ENCODE measurements at places on chromosomes 2 and 18.

- no peak for DNase-seq
Observed at GRCh38 chr2:204880928-204881327, 335.7 kb downstream of the PARD3B start.

DNA sequence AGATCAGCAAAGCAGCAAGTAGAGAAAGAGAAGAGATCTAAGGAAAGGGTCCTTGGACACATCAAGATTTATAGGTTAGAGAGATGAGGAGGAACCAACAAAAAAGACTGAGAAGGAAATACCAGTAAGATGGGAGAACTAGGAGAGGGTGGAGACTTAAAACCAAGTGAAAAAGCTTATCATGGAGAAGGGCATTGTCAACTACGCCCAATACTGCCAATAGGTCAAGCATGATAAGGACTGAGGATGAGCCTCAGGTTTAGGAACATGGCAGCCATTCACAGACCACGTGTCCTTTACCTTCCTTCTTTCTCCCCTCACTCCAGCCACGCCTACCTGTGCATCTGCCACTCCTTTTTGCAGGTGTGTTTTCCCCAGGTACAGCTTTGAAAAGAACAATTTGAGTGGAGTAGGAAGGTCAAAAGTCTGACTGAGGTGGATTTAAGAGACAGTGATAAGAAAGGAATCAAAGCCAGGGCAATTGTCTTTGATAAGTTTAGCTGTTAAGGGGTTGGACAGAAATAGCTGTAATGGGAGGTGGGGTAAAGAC is 238.7 kb downstream of the STK39 start:
- no peak for DNase-seq

DNA sequence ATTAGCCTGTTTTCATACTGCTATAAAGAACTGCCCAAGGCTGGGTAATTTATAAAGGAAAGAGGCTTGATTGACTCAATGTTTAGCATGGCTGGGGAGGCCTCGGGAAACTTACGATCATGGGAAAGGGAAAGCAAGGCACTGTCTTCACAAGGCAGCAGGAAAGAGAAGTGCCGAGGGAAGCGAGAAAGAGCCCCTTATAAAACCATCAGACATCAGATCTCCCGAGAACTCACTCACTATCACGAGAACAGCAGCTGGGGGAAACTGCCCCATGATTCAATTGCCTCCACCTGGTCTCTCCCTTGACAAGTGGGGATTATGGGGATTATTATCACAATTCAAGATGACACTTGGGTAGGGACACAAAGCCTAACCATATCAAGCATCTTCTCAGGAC is 23.3 kb downstream of the RHOB start:
- DNase-seq: no peak

DNA sequence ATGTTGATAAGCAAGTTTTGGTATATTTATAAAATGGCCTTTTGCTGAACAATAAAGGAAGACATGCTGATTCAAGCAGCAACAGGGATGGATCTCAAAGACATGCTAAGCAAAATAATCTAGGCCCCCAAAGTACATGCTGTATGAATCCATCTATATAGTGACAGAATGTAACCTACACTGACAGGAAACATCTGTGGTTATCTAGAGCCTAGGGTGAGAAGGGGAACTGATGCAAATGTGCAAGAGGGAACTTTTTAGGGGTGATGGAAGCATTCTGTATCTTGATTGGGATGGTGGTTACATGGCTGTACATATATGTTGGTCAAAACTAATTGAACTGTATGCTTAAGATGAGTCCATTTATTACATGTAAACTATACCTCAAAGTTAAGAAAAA is 24.2 kb downstream of the CNRIP1 start:
- DNase-seq: no peak

- no peak for DNase-seq
Observed at GRCh38 chr2:60554074-60554645, 706 bp upstream of the BCL11A start.

DNA sequence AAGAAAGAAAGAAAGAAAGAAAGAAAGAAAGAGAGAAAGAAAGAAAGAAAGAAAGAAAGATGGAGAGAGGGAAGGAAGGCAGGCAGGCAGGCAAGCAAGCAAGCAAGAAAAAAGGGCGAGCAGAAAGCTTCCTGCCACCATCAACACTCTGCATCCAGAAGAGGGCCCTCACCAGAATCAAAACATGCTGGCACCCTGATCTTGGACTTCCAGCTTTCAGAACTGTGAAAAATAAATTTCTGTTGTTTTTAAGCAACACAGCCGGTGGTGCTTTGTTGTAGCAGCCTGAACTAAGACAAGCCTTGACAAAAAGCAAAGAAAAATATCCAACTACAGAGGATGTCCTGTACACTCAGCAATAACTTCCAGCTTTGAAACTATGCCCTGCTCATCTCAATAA is 401.7 kb downstream of the LRATD1 start:
- no peak for DNase-seq

- no peak for DNase-seq
Observed at GRCh38 chr2:128309280-128310093, 9.2 kb downstream of the HS6ST1 start.

GRCh38 chr2:137185378-137186078 is 420.2 kb downstream of the THSD7B start:
- no peak for DNase-seq

DNA sequence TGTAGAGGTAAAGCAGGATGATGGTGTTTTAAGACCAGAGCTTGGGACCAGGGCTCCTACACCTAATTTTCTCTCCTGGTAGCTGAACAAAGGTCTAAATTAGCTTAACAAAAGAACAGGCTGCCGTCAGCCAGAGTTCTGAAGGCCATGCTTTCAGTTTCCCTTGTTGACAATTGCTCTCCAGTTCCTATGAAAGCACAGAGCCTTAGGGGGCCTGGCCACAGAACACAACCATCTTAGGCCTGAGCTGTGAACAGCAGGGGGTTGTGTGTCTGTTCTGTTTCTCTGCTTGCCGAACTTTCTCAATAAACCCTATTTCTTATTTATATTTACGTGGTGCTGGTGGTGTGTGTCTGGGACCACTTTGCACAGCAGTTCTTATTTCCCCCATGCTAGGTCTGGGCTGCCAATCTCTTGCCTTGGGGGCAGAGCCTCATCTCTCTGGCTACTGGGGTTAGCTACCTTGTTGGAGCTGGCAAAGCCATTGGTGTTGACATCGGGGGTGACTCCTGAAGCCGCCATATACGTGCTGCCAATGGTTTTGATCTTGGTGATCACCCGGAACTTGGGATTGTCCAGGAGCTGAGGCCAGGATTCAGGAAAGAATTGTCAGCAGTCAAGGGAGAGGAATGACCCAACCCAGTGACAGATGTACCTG is 29.0 kb downstream of the CENPO start:
- DNase-seq: no peak

DNA sequence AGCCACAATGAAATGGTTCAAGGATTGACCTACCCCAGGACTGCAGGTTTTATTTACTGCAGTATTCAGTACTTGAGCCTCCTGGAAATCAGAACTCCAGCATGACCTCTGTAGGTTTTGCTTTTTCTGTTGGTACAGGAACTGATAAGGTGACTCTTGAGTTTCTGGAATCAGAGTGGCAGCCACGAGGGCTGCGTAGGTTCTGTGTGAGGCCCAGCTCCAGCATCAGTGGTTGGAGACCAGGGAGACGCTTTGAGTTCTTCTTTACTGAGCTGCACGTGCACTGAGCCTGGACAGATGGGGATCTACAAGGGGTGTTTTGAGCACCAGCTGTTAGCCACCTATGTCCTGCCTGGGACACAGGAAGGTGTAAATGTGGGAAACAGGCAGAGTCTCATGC is 222.7 kb upstream of the EPAS1 start:
- DNase-seq: no peak

DNA sequence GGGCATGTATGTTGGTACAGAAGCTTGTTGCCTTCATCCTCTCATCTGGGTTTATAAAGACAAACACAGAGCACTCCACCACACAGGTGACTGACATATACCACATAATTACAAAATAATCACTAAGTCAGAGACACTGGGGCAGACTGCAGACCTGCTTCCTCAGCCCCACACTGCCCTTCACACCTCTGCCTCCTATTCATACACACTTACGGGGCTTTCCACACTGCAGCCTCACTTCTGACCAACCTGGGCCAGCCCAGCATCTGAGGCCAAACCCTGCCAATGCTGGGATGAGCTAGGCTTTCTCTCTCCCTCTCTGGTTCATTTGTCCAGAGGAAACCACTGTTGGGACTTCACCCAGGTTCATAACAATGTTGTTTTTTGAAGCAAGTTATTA is 4.5 kb downstream of the EMX1 start:
- no peak for DNase-seq

DNA sequence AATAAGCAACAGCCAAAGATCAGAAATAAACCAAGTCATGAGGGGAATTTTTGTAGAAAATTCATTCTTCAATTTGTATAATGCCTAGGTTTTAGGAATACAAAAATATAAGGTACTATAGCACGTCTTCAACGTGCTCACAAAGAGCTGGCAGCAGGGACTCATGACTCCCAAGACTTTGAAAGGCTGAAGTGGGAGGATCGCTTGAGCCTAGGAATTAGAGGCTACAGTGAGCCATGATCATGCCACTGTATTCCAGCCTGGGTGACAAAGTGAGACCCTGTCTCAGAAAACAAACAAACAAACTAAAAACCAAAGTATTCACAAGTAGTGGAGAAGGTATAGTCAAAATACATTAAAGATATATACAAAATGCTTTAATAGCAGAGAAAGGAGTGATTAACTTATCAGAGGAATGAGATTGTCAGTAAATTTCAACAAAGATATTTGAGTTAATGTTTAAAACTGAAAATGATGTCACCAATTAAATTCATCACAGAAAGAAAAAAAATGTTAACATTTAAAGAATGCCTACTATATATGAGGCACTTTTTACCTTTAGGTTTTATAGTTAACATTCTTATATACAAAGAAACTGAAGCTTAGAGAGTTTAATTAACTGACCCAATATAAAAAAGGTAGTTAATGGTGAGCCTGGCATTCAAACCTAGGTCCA is 3.2 kb downstream of the WDR33 start:
- DNase-seq: no peak

DNA sequence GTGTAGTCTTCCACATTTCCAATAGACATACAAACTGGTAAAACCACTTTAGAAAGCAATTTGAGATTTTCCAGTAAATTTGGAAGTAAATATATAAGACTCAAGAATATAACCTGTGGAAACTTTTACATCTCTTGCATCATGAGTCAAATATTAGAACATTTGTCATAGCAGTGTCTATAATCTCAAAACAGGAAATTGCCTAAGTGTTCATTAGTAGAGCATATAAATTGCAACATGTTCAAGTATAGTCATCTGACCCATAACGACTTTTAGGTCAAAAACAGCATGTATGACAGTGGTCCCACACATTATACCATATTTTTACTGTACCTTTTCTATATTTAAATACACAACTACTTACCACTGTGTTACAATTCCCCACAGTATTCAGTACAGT is 555.9 kb upstream of the VRK2 start:
- DNase-seq: no peak

DNA sequence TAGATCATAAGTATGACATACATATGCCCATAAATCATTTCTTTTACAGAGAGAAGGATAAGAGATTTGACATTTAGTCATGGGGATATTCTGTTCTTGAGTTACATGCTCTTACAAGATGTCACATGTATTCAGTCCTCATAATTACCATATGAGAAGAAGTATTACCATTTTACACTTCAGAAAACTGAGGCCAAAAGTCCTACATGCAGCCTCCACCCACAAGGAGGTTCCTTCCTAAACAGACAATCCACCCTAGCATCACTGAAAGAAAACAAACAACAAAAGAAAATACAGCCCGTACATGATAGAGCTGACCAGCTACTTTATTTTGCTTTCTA is 335.1 kb downstream of the SETBP1 start:
- DNase-seq: no peak

- no peak for DNase-seq
Observed at GRCh38 chr2:180980943-180981911, 822 bp downstream of the UBE2E3 start.

GRCh38 chr2:152132306-152132705 is 33.5 kb upstream of the CACNB4 start:
- DNase-seq: no peak

DNA sequence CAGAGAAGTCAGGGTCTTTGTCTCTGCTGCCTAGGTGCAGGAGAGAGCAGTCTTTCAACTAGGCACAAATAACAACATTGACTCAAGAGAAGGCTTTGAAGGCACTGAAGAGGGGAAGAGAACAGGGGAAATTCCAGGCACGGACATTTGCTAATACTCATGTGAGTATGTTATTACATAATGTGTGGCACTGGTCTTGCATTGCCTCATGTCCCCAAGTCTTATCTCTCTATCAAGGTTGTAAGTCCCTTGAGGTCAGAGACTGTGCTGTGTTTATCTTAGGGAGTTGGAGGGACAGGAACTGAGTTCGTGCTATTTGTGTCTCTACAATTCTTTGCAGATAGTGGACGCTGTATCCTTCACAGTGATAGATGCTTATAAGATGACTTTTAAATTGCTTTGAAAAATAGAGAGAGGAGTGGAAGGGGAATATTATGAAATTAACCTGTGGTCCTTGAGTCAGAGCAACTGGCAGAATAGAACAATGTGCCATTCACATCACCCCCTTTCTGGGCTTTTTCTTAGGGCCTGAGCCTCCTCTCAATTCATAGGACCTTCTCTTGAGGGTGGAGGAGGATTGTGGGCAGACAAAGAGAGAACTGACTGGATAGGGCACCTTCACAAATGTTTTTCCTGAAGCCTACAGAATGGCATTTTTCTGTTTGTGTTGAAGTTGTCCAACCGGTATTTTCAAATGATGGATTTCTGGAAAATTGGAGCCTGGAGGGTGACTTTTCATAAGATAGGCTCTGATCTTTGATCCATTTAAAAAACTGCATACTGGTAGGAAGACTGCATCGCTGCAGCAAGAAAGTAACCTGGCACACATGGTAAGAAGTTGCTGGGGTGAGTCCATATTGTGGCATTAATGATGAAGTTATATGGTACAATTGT is 96.6 kb upstream of the CXCR4 start:
- no peak for DNase-seq

DNA sequence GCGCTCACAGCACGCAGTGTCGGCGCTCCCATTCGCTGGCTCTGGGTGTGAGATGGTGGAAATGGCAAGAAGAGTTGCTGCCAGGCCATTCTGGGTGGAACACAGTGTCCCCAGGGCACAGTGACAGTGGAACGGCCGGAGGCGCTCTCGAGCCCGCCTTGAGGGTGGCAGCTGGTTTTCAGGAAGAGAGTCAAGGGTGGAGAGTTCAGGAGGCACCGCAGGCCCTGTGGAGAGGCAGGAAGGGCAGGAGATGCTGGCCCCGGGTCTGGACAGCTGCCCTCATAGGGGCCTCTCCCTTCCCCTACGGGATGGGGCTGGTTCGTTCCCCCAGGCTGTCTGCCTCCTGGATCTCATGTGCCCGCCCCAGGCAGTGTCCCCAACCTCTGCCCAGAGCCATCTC is 12.5 kb downstream of the GPC1 start:
- no peak for DNase-seq

DNA sequence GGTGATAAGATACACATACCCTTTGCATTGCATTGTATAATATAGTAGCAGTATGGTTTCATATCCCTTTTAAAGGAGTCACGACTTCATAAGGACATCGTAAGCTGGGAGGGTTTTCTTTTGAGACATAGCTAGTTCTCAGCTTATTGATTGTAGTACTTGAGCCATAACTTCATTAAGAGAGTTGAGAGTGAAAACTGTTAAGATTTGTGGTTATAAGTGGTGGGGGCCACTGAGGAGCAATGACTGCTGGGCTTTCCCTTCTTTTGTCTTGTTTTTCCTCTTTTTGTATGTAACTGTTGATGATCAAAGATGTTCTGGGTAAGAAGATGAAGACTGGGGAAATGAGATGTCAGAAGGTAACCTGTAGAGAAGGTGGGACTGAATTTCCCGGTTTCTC is 11.0 kb downstream of the EIF5B start:
- no peak for DNase-seq

- DNase-seq: no peak
Observed at GRCh38 chr2:219042750-219043149, 1.4 kb upstream of the CFAP65 start.

GRCh38 chr18:61972389-61973264 is 79.8 kb upstream of the RNF152 start:
- no peak for DNase-seq
